Ovary (tissue), 10 donors: ENCODE measurements at places on chromosomes 1 and 21. TPM values are rescaled to one million over a fixed set of nuclear protein-coding genes. Genes with fewer than 3 reads are reported as not detected.

Gene GBP7
- not detected for total RNA-seq

Gene PRAMEF9
- not detected for total RNA-seq

- no peak for DNase-seq
Measured at GRCh38 chr1:58283388-58284224, 262.9 kb downstream of the OMA1 start.

- no peak for DNase-seq
Measured at GRCh38 chr1:164801791-164802502, 243.0 kb downstream of the PBX1 start.

- no peak for DNase-seq
Measured at GRCh38 chr1:119874186-119874585, 22.1 kb downstream of the ADAM30 start.

- no peak for DNase-seq
Measured at GRCh38 chr1:26961826-26962225, 1.6 kb upstream of the KDF1 start.
